ENCODE measurements at places on chromosomes 7 and 10.

- no peak for DNase-seq
Observed at GRCh38 chr10:8556321-8556720, 501.8 kb downstream of the GATA3 start.

GRCh38 chr7:32507414-32507813 lies 12.1 kb downstream of the AVL9 start:
- DNase-seq, result no peak

DNA sequence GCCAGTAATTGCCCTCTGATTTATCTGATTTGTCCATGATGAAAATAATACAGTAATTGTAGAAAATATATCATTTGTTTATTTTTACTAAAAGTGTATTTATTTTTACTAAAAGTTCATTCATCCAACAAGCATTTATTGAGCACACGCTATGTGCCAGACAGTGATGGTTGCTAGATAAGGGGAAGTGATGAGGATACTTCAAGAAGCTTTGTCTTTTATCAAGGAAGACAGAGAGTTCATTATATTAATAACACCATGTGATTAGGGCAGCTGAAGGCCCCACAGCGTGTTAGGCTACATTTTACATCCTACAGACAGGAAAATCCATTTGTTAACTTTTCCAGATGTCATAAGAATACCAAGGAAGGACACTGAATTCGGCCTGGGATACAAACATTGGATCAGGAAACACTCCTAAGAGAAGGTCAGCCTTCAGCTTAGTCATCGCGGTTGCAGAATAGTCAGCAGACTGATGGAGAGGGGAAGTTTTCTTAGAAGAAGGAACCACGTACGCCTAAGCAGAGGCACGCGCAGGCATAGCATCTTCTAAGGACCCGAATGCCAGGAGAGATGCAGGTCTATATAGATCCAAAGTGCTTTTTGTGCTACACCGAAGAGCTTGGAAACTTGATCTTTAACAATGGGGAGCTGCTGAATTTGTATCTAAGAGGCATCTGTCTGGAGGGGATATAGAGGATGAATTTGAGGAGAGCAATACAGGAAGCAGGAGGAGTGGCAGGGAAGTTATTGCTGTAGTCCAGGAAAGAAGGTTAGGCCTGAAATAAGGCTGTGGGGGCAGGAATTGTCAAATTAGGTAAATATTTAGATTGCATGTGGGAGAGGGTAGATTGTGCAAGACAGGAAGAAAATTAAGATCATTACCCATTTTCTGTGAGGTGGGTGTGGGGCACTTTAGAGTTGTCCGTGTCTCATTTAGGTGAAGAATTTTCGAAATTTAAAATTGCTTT lies 85.7 kb downstream of the LRGUK start:
- DNase-seq, result no peak

DNA sequence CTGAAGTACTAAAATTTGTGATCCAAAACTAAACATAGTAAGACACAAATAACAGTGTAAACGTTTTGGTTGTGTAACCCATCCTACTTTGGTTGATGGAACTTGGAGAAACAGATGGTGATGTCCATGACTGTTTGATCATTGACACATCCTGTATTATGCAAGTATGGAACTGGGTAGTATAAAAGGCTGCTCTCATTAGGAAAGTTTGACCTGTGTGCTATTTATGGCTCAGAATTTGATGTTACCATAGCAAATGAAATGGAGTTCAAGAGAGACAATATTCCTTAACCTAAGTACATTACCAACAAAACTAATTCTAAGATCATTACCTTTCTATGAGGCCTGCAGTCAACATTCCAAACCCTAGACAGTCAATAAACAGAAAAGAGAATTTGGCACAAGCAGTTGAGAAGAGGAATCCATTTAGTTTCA lies 39.9 kb downstream of the DKK1 start:
- DNase-seq, result no peak

GRCh38 chr7:129762387-129762969 lies 151.0 kb downstream of the NRF1 start:
- no peak for DNase-seq

DNA sequence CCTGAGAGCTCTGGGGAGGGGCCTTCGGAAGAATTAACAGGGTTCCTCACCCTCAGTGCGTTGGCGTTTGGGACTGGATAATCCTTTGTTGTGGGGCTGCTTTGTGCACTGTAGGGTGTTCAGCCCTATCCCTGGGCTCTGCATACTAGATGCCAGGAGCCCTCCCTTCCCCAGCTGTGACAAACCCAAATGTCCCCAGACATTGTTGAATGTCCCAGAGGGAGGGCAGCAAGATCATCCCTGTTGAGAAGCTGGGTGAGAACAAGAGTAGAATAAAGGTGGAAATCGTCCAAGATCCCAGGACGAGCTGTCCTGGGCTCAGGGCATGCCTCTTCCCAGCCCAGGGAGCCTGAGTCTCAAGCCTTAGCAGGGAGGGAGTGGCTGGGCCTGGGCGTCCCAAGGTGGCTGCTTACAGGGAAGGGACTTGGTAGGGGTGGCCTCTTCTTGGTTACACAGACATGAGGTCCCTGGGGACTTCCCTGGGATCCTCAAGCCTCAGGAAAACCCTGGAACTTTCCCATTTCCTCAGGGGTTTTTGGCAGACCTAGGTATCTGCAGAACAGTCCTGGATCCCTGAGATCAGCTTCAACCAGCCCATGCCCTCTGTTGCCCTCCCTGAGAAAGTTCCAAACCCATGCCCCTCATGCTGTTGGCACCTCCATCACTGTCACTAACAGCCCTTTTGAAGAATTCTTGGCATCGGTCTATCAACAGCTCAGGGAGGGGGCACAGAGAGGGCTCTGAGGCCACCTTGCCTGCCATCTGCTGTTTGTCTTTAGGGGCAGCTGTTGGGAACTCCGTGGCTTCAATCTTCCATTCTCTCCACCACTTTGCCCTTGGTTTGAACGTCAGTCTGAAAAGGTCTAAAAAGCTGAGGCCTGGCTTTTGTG lies 53.7 kb downstream of the GOLGA7B start:
- no peak for DNase-seq
